ENCODE measurements at places on chromosomes 2 and 18.
A peak's percentile ranks its signal among the peaks of the same experiment; 100 is the strongest.

GRCh38 chr18:36484591-36484990, 187.1 kb downstream of the FHOD3 start:
- no peak for DNase-seq

DNA sequence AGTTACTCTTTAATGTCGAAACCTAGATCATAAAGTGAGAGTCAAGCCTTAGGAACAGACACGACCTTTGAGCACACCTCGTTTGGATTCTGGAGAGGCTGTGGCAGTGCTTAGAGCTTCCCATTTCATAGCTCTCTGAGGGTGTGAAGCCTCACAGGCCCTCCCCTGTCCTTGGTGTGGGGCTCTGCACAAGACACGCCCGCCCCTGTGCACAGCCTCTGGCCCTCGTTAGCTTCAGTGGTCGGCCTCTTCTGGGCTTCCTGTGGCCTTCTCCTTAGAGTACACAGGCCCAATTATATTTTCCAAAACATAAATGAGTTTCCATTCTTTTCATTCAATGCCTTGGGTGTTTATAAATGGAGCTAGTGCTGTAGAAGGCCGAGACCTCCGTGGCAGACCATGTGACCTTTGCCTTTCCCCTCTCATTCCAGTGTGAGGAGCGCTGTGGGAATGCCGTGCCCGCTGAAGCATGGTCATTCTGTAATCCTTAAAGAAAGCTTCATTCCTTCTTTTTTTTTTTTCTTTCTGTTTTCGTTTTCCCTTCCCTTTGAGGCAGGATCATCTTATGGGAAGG, 208.6 kb downstream of the DCDC2C start:
- no peak for DNase-seq

DNA sequence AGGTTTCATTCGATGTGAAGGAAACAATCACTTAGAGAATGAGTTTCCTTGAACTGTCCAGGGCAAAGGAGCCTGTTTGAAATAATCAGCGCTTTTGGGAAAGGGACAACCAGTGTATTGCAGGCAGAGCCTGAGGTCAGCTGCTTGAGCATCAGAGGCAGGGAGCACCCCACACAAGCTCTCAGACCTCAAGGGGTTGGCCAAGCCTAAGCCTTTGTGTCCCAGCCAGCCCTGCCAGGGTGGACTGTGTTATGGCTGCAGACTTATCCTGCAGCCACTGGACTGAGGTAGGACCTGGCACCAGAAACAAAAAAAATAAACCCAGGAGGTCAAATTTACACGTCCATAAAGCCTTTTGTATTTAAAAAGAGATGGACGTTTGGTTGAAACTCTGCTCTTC, 228.3 kb downstream of the SEPTIN10 start:
- DNase-seq: no peak

DNA sequence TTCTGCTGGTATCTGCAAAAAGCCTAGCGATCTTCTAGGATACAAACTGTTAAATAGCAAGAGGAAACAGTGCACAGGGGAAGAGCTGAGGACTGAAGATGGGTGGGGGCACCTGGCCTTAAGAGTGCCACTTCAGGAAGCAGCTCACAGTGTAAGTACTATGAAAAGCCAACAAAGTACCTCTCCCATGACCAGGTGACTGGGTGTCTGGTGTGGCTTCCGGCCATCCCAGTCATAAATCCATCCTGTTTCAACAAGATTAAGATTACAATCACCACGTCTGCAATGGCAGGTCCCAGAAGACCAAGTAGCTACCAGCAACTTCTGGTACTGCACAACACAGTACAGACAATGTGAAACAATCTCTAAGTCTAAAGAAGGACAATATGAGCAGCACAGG, 15.9 kb downstream of the ERFE start:
- DNase-seq: no peak

GRCh38 chr2:65577654-65578053, 145.3 kb upstream of the SPRED2 start:
- no peak for DNase-seq

- no peak for DNase-seq
Observed at GRCh38 chr2:61327173-61327572, 143.7 kb downstream of the USP34 start.

- DNase-seq: no peak
Observed at GRCh38 chr2:193101591-193101990, 906.9 kb upstream of the TMEFF2 start.

- no peak for DNase-seq
Observed at GRCh38 chr18:39607034-39607433, 2041.4 kb upstream of the CELF4 start.

GRCh38 chr2:237700512-237701032, 73.2 kb downstream of the LRRFIP1 start:
- peak; percentile 78 for DNase-seq

GRCh38 chr2:238187618-238188548, 15.6 kb downstream of the ILKAP start:
- DNase-seq: no peak

DNA sequence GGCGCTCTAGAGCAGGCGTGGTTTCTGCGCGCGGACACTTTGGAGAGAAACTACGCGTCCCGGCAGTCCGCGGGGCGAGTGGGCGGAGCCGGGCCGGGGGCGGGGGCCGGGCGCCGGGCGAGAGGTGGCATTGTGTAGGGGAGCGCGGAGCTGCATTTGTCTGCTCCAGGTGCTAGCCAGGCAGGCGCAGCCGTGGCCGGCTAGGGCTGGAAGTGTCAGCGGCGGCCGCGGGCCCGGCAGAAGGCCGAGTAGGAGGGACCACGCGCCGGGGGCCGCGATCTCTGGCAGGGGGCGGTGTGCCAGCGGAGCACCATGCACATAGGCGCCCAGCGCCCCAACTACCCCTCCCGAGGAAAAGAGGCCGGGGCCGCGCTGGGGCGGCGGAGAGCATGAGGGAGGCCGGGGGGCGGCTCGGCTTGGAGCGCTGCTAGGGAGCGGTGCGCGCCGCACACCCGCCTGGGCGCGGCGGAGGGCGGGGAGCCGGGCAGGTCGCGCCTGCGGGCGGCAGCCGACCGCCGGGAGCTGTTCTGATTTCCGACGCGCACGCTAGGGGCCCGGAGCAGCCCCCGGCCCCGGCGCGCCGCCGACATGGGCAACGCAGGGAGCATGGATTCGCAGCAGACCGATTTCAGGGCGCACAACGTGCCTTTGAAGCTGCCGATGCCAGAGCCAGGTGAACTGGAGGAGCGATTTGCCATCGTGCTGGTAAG, at the start of gene FMNL2:
FMNL2 (plus strand) TSS at position 159 of the 710 bp plus-strand sequence.
- DNase-seq: peak; percentile 43

- DNase-seq: no peak
Observed at GRCh38 chr2:225400060-225400511, 576 bp downstream of the NYAP2 start.

- no peak for DNase-seq
Observed at GRCh38 chr2:213145715-213146242, 5.6 kb downstream of the IKZF2 start.

DNA sequence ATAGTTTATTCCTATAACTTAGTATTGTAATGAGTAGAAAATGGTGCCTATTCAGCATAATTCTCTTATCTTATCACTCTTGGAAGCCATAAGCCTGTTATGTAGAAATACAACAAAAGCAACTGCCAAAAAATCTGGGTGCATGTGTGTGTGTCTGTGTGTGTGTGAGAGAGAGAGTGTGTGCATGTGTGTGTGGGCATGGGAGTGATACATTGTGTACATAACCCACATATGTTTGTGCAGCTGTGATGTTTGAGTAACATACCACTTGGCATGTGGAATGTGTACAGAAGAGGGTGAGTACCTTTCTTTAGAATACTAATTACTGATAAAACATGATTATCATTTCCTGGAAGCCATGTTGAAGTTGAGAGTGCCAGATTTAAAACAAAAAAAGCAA, 642.3 kb upstream of the SYT4 start:
- no peak for DNase-seq

DNA sequence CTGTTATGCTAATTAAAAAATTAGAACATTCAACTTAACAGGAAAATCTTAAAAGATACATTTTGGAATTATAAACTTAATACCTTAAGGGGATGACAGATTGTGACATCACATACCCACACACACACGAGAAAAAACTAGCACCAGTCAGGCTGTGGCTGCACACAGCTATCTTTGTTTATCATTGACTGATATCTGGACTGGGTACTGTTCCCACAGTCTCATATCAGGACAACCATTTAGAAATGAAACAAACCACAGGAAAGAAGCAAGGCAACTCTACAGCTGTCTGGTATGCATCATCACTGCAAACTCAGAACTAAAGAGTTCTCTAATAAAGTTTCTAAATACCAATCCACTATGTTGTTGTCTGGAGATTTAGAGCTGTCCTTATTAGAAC, 210.9 kb upstream of the SMAD7 start:
- peak; percentile 2 for DNase-seq

- DNase-seq: no peak
Observed at GRCh38 chr18:58522132-58522531, 106.8 kb downstream of the ALPK2 start.

DNA sequence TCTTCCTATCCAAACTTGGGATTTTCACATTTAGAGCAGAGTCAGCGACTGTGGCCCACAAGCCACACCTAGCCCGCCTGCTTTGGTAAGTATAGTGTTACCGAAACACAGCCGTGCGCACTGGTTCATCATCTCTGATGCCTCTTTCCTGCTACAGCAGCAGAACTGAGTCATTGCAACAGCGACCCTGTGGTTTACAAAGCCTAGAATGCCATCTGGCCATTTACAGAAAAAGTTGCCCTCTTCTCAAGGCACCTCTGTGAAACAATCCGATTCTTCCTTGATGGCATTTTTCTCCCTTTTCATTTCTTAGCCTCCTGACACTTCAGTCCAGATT, 10.7 kb upstream of the IAH1 start:
- DNase-seq: no peak

- DNase-seq: no peak
Observed at GRCh38 chr2:85234868-85235267, 92.9 kb downstream of the TGOLN2 start.

GRCh38 chr2:20565623-20566236, 85.2 kb downstream of the HS1BP3 start:
- no peak for DNase-seq

DNA sequence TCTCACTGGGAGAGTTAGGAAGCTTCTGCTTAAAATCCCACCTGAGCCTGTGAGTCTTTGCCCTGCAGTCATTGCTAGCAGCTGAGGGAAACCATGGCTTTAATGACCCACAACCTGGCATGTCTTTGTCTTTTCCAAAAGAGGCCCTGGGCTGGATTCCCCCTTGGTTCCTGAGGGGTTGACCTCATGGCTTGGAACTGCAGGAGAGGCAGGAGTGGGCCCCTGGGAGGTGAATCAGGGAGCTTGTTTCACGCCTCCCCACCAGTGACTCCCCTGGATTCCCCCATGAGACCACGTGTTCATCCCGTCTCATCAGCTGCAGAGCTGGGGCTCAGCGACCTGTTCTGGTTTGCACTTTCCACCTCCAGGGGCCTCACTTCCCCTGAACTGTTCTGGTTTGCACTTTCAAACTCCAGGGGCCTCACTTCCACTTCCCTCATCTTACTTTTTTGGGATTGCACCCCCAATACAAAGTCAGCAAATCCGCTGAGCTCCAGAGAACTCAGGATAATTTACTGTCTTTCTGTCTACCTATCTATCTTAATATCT, 58.5 kb upstream of the TMEM18 start:
- no peak for DNase-seq

DNA sequence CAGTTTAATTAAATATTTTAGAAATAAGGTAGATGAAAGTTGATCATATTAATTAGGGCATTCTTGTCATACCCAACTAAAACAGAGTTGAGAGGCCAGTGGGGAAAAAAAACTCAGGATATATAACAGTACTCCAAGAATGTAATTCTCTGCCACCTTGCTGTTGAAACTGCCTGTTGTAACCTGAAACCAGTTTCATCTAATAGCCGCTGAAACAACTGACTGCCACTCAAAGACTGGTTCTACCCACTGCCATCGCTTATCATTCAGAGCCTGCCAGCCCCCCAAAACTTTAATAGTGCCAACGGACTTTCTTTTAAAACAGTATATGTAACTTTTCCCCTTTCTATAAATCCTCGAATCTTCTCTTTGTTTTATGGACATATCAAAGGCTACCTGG, 37.7 kb upstream of the FSIP2 start:
- no peak for DNase-seq

DNA sequence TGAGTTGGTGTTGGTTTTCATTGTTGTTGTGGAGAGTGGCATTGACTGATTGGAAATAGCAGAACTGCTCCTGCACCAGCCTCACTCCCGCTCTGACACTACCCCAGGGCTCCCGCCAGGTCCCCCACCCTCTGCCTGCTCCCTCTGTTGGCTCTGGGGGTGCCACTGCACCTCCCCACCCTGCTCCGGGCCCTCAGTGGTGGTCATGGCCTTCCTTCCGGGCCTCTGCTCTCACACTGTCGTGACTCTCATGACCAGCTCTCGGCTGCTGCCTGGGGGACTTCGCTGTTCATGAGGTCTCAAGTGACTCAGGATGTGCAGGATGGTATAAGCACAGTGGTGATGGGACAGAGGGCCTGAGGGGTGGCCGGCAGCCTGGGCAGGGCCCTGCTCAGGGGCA, 113.2 kb downstream of the MARCHF4 start:
- DNase-seq: no peak

DNA sequence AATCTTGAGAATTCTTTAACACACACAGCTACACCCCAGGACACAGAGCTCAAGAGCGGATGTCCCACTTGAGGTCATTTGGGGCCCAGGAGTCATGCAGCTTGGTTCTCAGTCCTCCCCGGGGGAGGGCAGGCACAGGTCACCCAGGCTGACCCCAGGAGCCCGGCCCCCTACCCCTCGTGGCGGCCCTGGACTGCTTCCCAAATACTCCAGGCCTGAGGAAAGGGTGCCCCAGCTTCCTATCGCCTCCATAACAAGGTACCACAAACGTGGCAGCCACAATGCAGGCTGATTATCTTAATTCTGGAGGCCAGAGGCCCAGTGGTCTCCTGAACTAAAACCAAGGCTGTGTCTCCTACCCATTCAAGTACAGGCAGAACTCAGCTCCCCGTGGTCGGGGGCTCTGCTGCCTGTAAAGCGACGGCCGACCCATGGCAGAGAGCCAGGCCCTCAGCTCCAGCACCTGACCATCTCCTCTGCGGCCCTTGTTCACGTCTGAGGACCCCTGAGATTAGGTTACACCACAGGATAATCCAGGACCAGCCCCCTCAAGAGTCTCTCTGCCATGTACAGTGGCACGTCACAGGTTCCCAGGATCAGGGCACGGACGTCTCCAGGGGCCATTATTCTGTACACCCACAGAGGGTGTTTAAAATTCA, 10.5 kb downstream of the SLC66A2 start:
- DNase-seq: no peak

GRCh38 chr2:237150831-237151375, 65.2 kb downstream of the COPS8 start:
- no peak for DNase-seq

- no peak for DNase-seq
Observed at GRCh38 chr2:190618030-190618429, 30.9 kb upstream of the NAB1 start.
